ENCODE measurements at places on chromosomes 16 and 17.

DNA sequence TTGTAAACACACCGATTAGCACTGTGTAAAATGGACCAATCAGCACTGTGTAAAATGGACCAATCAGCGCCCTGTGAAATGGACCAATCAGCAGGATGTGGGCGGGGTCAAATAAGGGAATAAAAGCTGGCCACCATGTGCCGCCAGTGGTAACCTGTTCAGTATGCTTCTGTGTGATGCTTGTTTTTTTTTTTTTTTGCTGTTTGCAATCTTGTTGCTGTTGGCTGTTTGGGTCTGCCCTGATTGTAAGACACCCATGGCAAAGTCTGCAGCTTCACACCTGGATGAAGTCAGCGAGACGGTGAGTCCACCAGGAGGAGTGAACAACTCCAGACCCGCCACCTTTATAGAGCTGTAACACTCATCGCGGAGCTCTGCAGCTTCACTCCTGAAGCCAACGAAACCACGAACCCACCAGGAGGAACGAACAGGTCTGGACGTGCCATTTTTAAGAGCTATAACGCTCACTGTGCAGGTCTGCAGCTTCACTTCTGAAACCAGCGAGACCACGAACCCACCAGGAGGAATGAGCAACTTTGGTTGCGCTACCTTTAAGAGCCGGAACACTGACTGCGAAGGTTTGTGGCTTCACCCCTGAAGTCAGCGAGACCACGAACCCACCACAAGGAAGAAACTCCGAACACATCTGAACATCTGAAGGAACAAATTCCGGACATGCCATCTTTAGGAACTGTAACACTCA lies 85.0 kb upstream of the MED9 start:
- DNase-seq = peak; percentile 43

GRCh38 chr17:30429155-30429554 lies 48.1 kb upstream of the GOSR1 start:
- DNase-seq = no peak

DNA sequence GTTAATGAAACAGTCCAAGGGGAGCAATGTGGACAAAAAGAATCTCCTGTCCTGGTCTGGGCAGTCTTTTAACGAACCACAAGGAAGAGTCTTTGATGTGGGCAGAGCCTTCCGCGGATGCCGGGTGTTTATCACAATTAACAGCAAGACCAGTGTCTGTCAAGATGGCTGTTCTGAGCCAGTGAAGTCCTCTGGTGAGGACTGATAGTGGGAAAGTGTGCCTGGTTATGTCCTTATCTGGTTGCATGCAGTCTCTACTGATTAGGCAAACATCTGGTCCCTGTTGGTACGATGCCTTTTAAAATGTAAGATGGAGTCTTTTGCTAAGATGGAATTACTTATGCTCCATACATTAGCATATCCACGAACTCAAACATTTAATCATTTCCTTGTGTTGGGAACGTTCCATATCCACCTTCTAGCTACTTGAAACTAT lies 88.5 kb downstream of the ZNF18 start:
- no peak for DNase-seq

- no peak for DNase-seq
These were observed 108.3 kb downstream of the ZNF423 start for GRCh38 chr16:49747654-49748053.

DNA sequence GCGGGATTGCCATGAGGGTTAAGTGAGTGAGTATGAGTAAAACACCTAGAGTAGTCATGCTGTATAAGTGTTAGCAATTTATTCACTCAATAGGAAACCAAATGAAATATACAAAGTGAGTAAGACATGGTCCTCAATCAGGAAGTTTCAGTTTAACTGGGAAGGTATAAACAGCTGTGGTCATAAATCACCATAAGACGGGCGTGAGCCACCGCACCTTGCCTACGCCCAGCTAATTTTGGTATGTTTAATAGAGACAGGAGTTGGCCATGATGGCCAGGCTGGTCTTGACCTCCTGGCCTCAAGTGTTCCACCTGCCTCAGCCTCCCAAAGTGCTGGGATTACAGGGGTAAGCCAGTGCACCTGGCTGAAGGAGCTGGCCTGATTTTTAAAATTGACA lies 27.0 kb downstream of the RNF135 start:
- no peak for DNase-seq
